NCI-H460 (cell line): ENCODE measurements at places on chromosomes 2 and 18. TPM values are rescaled to one million over a fixed set of nuclear protein-coding genes. Genes with fewer than 3 reads are reported as not detected.

DNA sequence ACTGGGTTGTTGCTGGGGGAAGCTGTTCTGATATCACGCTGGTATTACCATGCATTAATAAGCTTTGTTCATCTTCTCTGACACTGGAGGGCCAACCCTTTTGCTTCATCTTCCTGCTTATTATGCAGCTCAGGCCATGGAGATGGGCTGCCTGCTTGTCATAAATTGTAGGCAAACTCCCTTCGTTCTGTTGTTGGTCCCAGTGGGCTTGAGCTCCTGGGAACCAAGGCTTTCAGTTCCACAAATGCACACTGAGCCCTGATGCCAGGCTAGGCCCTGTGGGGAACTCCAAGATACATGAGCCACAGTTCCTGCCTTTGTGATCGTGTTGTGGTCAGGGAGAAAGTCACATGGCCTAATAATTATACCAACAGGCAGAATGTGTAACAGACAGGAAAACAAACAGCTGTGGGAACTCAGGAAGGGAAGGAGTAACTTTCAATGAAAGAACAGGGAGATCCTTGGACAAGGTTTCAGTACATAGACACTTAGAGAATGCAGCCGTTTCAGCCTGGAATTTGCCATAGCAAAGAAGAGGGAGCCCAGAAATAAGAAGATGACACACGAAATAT is 49.0 kb upstream of the BCL2L11 start:
- no peak for DNase-seq

- no peak for DNase-seq
Measured at GRCh38 chr18:76098674-76099411, 396.2 kb downstream of the ZNF516 start.

DNA sequence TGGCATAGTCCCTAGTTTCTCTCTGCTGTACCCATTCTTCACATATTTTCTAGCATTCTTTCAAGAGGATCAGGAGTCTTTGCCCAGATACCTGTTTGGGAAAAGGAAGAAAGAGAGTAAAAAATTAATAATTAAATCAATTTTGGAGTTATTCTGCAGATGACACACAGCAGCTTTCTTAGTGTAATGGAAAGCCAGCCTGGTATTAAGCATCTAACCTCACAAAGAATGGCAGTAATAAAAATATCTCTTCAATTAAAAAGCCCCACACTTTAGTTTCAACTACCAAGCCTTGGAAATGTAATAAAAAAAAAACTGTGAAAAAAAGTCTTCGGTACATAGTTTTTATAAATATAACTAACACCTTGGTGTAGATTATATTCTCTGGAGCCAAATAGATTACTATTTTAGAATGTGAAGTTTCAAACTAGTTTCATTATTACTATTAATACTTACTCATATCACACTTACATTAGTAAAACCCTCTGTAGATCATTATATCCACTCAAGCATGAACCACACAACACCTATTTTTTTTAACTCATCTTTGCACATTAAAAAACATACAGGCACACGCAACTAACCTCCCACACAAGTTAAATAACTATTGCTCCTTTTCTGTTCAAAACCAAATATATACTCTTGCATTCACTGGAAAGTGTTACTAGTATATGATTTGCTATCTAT is 90.9 kb downstream of the GPD2 start:
- no peak for DNase-seq

- DNase-seq = no peak
Measured at GRCh38 chr2:70534183-70534836, 19.3 kb downstream of the TGFA start.

DNA sequence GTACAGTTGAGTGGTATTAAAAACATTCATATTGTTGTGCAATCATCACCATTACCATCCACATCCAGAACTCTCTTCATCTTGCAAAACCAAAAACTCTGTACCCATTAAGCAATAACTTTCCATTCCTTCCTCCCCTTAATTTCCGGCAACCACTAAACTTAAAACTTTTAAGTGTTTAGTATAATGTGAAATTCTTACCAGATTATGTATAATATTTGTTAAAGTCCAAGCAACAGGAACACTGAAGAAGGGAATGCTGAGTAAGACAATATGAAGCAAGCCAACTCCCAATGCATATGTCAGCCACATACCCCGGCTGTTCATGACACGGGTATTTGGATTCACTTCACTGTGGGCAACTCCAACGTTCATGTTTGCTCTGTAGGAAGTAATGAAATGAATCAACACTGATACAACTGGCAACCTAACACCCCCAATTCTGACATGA is 1.9 kb downstream of the ORMDL1 start:
- DNase-seq = no peak

- no peak for DNase-seq
Measured at GRCh38 chr2:3662239-3662638, 4.2 kb downstream of the ALLC start.

DNA sequence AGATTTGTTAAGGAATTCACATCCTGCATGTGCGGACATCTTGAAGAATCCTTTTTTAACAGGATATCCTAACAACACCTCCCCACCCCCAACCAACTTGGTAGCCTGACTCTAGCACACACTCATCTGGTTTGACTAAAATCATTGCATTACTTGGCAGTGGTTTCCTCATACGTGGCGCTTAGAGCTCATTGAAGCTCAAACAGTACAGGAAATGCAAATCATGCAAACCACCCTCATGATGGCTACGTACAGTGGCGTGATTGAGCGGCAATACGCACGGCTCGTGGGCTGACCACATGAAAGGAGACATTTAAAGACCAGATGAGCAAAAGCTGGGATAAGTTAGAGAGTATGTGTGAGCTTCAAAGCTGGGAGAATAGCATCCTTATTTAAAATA is 336.2 kb downstream of the ZEB2 start:
- no peak for DNase-seq

DNA sequence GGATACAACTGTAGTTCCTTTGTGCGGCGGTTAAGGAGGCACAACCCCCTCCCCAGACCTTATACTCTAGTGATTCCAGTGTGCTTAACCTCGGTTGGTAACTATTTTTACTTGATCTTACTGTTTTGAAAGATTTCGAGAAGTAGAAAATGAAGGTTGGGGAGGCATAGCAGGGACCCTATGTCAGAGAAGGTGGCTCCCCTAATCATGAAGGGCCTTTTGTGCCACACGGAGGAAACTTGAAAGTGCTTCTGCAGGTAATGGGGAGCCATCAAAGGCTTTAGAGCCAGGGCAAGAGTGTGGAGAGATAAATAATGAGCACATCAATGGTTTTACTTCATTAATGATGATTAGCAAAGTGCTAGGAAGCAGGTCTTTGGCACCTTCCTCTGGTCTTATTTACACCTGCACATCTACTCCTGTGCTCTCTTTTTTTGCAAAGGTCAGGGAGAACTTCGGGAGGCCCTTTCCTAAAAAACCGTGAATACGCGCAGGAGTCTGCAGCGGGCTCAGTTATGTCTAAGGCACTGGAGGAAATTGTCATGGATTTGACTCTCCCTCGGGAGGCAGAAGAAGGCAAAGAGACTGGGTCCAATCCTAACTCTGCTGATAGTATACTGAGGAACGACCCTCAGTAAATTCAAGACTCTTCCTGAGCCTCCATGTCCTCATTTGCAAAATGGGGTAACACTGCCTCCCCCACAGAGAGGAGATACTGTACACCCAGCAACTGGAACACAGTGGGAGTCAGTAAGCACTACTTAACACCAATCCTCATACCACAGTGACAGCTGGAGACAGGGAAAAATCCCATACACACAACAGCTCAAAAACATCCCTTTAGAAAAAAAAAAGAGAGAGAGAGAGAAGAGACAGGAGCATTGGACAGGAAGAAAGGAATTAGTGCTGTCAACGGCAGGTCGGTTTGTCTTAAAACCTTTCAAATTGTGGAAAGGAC is 81.6 kb downstream of the DDX1 start:
- DNase-seq = no peak

- no peak for DNase-seq
Measured at GRCh38 chr2:145108959-145109710, 589.2 kb upstream of the ZEB2 start.

Gene MPP4
- 0.52 and 1.3 TPM in 2 replicates for total RNA-seq

Gene TMEM37
- 1.4 and 2.5 TPM in 2 replicates for total RNA-seq

Gene CYP20A1
- total RNA-seq = 27.1 and 32.4 TPM in 2 replicates
